ENCODE measurements at places on chromosomes 6 and 20.

DNA sequence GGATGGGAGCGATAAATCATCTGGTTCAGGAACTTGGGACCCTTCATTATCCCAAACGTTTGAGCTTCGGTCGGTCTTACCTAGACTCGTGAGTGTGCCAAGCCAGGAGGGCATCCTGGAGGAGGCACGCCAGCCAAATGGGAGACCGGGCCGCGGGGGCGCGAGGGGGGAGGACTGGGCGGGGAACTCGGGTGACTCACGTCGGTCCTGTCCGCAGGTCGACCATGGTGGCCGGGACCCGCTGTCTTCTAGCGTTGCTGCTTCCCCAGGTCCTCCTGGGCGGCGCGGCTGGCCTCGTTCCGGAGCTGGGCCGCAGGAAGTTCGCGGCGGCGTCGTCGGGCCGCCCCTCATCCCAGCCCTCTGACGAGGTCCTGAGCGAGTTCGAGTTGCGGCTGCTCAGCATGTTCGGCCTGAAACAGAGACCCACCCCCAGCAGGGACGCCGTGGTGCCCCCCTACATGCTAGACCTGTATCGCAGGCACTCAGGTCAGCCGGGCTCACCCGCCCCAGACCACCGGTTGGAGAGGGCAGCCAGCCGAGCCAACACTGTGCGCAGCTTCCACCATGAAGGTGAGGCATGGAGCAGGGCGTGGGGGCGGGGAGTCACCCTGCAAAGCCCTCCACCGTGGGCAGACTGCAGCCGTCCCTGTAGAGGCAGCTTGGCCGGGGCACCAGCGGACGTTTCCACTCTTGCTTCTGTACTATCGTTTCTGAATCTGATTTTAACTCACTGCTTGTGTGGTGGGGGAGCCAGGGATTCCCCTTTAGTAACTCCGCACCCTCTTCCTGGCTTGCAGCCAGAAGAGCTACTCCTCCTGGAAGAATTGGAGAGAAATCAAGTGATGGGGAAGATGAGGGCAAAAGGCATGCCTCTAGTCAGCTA, 2.7 kb downstream of the BMP2 start:
- no peak for DNase-seq

DNA sequence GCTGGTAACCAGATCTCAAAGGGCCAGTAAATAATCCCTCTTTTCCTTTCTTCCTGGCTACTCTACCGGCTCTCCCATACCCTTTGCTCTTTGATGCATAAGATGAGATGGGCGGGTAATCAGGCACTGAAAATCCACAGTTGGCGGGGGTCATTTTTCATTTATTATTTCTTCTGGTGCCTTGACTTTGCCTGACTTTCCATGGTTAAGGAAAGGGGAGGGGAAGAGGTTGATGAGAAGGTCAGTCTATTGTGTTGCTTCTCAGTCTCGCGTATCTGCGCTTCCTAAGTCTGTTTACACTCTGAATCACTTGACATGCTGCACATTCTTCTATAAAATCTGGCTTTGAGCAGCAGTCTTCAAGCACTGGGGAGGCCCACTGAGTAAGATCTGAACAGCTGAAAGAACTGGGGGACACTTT, 121.1 kb upstream of the HDGFL1 start:
- no peak for DNase-seq

DNA sequence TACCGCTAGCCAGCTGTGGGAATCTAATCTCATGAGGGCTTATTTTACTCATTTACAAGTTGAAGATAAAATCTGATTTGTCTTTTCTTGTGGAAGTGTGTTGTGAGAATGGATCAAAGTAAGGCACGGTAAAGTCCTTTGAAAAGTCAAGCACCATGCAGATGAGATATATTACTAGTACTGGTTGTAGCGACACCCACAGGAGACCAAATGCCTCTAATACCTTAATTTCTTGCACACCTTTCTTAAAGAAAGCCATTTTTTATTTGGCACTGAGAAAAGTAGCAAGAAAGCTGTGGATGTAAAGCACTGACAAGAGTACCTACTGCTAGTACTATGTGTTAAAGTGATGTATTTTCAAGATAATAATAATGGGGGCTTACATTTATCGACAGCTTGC, 191.0 kb upstream of the MMS22L start:
- no peak for DNase-seq

DNA sequence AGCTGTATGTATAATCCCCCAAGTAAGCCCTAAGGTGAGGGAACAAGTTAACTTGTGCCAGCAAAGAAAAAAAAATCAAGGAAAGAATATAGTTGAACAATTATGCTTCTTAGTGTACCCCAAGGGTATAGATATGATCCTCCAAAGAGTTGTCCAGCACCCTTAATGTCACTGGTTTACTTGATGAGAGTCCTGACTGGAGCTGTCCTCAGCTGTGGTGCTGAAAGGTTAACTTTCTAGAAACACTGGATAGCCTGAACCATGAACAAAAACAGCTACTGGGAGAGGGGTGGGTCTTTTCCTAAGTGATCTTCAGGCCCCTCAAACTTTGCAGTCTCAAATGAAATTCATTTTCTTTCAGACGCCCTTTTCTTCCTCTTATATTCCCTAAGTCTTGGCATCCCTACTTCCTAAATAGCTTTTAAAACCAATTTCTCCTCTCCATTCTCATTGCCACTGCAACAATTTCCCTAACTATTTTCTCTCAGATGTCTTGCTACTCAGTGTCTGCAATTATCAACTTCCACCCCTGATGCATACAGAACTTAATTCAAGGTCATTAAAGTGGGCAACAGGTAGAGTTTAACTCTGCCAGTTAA, 83.5 kb upstream of the PROKR2 start:
- DNase-seq = no peak

GRCh38 chr20:51469046-51469445, 73.5 kb downstream of the NFATC2 start:
- no peak for DNase-seq

DNA sequence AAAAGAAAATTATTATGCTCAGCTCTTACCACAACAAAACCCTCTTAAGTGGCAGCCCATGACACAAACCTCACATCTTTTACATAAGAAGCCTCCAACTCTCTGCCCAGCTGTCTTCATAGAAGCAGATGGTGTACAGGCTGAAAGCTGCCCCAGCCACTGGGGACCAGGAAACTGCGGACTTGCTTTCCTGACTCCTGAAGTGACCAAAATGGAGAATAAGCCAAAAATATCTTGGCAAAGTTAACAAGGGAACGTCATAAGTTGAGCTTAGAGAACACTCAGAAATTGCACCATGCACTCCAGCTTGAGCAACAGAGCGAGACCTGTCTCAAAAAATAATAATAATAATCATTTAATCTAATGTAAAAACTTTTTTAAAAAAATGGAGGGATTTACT, 160.3 kb upstream of the CDYL start:
- DNase-seq = no peak

DNA sequence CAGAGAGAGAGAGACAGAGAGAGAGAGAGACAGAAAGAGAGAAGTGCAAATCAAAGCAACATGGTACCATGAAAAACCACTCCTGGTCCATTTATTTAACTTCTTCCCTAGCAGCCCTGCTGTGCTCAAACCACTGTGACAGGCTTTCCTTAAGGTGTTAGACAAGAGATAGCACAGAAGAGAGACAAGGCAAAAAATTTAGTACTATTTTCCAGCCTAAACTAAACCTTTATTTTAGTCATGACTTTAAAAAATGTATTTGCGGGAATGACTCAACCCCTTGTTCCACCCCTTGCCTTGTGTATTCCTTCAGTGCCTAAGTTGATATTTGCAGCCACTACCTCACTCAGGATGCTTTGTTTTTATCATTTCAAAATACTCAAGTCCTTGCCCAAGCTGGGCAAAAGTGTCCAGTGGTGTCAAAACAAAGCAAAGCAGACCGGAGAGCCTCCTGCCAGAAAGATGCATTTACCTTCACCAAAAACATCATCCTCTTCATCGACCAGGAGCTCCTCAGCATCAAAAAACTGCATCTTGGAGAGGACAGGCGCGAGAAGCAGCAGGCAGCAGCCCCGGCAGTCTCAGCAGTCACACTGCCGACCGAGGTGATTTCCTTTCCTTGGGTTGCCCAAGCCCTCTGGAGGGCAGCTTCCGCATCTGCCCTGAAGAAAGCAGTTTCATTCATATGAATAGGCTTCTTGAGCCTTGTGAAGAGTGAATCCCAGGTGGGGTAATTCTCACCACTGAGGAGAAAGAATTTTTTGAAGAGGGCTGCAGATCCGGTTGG, at the start of gene RIPOR2:
RIPOR2 (minus strand) TSS at position 595 of the 787 bp plus-strand sequence; CDS start at position 533, 62 bp downstream.
- DNase-seq = peak; percentile 80

GRCh38 chr6:47890326-47890875, 108.6 kb downstream of the OPN5 start:
- DNase-seq = no peak

DNA sequence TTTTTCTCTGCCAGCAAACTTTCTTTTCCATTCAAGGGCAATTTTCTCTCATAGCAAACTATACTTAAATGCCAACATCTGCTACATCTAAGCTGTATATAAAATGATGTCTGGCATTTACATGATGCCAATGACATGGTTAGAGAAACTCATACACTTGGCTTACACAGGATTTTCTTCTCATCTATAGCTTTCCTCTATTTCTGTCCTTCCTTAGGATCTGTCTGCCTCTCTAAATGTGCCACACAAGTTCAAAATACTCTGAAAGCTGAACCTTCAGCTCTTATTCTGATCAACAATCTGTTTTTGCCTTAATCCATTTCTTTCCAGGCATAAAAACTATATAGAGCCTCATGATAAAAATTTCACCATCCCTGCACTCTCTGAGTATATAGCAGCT, 290.9 kb upstream of the RNF217 start:
- no peak for DNase-seq

All from CD4-positive, alpha-beta T cell treated with Interleukin-21 for 1 hour (primary cell).